Fibroblast of the conjunctiva (primary cell): ENCODE measurements at places on chromosomes 1 and 21.

- no peak for DNase-seq
These were observed 348.7 kb downstream of the OMA1 start for GRCh38 chr1:58197811-58198210.

DNA sequence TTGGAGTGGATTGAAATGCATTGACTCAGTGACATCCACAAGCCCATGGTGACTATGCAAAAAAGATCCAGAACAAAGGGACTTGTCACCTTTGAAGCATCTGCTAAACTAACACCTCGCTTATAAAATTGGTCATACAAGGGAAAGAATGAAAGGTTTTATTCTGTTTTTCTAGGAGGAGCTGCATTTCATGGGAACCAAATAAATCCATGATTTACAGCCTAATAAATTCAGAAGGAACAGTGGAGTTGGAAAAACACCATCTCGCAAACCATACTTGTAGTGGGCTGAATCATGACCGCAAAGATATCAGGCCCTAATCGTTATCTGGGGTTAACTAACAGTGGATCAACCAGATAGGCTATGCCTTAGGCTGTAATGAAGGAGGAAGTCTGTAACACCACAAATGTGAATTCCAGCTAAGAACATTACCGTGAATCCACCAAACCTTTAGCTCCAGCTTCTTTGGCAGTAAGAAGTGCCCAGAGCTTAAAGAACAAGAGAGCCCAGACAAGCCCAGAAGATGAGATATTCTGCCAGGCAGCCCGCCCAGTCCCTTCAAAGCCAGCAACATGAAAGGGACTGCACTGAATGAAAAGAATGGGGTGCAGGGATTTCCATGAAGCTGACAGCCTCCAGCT is 27.4 kb downstream of the RSPH1 start:
- no peak for DNase-seq

DNA sequence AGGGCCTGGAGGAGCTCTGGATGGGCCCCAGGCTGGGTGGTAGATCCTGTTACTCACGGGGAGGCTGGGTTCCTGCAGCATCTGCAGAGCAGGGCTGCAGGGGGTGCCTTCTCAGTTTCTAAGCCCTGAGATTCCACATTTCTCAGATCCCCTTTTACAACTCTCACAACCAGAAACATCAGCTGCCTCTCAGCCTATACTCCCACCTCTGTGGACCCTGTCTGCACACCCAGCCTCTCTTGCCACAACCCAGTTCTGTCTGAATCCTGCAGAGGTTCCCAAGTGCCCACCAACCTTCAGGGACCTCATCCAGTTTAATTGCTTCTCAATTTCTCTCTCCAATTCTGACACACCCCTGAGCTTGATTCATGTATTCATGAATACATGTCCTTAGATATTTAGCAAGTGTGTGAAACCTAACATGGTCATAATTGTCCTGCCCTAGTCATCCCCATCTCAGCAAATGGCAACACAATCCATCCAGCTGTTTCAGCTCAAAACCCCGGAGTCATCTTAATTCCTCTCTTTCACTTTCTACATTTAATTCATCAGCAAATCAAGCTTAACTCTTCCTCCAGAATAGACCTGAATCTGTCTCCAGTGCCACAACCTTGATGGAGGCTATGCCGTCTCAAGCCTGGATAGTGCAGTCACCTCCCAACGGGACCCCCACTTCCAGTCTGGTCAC is 57.0 kb upstream of the NEK2 start:
- no peak for DNase-seq

GRCh38 chr1:173276922-173277800 is 70.0 kb upstream of the TNFSF4 start:
- DNase-seq = no peak

DNA sequence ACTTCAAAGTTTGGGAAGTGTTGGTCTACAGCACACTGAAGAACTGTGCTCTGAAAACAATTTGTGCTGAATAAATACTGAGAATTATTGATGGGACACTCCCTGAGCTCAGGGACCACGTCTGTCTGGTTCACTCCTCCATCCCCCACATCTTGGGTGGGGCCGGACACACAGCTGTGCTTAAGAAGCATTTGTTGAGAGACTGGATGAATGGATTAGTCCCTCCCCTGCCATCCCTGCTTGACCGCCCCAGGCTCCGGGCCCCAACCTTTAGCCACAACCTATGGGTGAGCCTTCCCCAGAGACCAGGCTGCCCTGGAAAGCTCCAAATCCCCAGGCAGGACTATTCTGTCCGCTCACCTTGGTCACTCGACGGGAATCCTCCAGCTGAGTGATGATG is 7.5 kb downstream of the TRIM63 start:
- DNase-seq = no peak

DNA sequence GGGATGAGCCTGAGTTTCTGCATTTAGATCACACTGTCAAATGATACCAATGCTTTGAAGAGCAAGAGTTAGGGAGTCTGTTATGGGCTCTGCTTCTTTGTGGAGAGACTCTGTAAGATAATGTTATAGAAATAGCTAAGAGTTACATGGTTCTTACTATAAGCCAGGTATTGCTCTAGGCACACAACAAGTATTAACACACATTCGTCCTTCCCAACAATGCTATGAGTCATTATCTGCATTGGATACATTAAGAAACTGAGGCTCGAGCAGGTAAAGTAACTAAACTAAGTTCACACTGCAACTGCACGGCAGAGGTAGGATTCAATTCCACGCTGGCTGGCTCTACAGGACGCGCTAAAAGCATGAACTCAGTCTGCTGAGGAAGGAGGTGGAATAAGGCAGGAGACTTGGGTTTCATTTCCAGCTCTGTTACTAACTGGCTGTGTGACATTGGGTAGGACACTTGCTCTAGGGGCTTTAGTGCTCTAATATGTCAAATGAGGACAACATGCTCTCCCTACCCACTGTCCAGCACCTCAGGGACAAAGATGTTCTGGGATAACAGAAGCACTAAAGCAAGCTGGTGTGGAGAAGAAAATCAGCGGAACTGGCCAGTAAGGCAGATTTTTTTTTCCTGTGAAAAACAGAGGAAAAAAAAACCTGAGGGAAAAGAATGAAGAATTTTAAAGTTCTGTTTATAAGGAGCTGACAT is 23.7 kb upstream of the IL20 start:
- no peak for DNase-seq

DNA sequence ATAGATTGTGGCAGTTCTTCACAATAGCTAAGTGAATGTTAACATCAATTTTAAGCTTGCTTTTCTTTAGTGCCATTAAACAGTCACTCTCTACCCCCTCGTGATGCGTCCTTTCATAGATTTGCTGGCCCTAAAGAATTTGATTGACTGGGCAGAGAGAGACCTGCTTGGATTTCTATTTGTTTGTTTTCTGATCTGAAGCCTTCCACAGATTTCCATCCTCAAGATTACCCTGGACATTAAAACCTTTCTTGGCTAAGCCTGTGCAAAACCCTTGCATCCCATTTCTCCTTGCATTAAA is 17.8 kb downstream of the C1orf21 start:
- no peak for DNase-seq

- DNase-seq = no peak
These were observed 216.4 kb downstream of the SLC44A5 start for GRCh38 chr1:75394386-75395139.

GRCh38 chr1:232982238-232982944 is 32.0 kb downstream of the NTPCR start:
- no peak for DNase-seq

GRCh38 chr1:59779949-59780348 is 34.8 kb upstream of the HOOK1 start:
- no peak for DNase-seq

GRCh38 chr1:45604239-45604638 is 19.6 kb downstream of the CCDC17 start:
- DNase-seq = no peak

GRCh38 chr1:183598386-183598785 is 8.1 kb upstream of the NCF2 start:
- DNase-seq = no peak

DNA sequence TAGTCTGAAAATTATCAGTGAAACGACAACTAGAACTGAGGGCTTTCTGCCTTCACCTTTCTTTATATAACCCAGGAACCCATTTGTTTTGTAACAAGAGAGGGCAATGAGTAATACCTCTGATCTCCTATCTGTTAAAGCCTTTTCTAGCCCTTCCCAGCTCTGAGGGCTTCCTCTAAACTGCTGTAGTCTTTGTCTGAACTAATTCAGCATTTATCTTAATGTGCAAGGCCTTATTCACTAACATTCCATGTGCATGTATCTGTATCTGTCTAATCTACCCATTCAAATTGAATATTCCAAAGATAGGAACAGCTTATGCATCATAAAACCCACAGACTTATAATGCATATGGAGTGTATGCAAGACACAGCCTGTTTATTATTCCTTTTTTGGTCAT is 167.1 kb downstream of the LYPLAL1 start:
- no peak for DNase-seq

DNA sequence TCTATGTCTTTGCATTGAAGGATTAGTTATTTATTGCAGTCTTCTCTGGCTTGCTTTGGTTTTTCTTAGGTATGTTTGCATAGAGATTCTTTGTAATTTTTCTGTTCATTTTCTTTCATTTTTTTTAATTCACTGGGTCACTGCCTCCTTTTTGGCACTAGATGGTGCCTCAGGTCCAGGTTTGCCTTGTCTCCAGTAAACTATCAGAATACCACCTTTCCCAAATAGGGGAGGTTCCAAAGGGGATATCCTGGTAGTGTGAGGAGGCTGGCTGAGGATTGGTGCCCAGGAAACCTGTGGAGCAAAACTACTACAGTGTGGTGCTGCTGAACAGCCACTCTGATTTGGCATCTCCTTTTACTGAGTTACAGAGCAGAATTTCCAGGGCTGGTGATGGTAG is 257.1 kb downstream of the KCTD3 start:
- DNase-seq = no peak

DNA sequence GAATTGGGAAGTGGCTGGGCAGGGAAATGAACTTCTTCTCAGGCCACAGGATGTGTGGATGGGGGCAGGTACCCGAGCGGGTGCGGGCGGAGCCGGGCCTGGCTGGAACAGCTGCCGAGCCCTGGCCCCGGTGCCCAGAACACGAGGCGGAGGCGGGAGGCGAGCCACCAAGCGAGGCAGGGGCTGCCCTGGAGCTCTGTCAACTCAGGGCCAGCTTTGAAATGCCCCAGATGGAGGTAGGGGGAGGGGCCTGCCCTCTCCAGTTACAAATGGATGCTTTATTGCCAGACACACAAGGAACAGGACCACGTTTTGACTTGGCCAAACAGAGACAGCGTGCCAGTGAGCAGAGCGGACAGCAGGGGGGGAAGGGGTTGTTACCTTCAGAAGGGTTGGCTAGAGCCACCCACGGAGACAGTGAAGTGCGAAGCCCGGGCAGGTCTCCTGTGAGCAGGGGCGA is 240.4 kb downstream of the SDCCAG8 start:
- DNase-seq = no peak

- no peak for DNase-seq
These were observed 20.8 kb upstream of the C1orf159 start for GRCh38 chr1:1136547-1137230.

DNA sequence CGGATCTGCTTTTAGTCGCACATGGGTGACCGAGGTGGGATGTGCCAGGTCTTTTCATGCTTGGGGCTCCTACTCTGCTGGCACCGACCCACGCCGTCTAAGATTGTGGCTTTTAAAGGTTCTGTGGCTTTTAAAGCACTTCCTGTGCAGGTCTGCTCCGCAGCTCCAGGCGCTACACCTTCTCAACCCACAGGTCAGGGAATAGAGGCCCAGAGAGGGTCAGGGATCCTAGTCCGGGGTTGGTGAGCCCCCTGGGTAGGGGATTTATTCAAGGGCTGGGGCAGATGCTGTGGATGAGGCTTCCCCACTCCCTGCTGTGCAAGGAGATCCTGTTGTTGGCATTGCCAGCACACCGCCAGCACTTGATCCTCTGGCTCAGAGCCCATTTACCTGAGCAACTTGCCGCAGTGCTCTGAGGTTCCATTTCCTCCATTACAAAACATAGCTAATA is 212.8 kb upstream of the RAB4A start:
- DNase-seq = no peak

DNA sequence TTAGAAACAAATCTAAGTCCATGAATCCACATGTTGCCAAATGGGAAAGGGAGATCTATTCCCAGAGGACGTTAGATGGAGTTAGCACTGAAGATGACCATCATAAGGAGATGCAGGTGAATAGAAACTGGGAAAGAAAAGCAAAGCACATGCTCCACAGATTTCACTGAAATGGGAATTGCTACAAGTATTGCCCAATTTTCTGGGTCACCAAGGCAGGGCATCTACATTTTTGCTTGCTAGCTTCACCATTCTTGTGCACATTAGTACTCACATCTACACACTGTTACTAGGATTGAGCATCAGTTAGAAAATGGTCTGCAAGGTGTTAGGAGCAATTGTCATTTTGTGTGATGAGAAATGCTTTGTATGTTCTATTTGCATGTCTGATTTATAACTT is 99.1 kb downstream of the JAK1 start:
- no peak for DNase-seq

DNA sequence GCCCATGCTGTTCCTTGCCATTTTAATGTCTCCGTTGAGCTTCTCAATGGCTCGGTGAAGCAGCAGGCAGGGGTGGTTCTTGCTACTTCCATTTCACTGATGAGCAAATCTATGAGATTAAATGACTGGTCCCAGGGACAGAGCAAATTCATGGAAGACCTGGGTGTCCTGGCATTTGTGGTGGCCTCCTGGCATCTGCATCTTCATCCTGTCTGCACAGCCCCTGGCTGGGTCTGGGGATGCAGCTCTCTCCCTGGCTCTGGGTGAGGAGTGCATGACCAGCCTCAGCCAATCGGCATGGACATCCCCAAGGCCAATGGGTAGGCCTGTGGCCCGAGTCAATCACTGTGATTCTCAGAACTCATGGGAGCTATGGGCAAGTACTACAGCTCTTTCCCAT is 261.7 kb downstream of the KCNJ6 start:
- no peak for DNase-seq

DNA sequence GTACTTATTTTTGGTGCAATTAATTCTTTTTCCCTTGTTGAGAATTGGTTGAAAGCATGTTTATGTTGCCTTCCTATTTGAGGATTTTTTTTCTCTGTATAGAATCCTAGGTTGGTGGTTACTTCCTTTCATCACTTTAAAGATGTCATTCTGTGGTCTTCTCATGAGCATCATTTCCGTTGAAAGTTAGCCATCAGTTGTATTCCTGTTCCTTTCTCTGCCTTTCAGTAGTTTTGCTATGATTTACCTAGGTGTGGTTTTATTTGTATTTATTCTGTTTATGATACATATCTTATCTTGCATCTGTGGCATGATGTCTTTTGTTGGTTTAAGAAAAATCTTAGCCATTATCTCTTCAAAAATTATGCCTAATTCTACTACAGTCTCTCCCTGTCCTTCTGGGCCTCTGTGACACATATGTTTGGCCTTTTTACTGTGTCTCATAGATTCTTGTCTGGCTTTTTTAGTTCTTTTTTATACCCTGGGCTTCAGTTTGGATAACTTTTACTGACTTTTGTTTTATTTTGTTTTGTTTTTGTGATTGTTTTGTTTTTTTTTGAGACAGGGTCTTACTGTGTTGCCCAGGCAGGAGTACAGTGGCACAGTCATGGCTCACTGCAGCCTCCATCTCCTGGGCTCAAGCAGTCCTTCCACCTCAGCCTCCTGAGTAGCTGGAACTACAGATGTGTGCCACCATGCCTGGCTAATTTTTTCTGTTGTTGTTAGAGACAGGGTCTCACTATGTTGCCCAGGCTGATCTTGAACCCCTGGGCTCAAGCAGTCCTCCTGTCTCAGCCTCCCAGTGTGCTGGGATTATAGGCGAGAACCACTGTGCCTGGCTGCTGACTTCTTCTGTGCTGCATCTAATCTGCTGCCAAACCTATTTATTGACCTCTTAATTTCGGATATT is 24.1 kb downstream of the PTGFRN start:
- DNase-seq = no peak
